ENCODE measurements at places on chromosomes 7 and 10.

GRCh38 chr10:61124756-61125530 is 181.0 kb upstream of the RHOBTB1 start:
- DNase-seq: no peak

DNA sequence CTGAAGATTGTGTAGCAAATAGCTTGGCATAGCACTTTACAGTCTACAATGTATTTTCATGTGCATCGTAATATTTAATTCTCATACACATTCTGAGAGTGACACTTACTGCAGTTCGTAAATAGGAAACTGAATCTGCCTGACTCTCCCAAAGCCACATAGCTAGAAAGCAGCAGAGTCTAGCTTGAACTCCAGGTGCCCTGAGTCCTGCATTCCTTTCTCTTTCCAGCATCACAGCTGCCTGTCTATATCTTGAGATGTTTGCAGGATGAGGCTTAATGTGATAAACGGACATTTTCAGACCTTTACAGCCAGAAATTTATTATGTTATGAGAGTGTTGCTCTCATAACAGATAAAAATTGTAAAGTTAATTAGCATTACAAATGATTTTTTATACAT is 132.9 kb upstream of the PLXDC2 start:
- no peak for DNase-seq

DNA sequence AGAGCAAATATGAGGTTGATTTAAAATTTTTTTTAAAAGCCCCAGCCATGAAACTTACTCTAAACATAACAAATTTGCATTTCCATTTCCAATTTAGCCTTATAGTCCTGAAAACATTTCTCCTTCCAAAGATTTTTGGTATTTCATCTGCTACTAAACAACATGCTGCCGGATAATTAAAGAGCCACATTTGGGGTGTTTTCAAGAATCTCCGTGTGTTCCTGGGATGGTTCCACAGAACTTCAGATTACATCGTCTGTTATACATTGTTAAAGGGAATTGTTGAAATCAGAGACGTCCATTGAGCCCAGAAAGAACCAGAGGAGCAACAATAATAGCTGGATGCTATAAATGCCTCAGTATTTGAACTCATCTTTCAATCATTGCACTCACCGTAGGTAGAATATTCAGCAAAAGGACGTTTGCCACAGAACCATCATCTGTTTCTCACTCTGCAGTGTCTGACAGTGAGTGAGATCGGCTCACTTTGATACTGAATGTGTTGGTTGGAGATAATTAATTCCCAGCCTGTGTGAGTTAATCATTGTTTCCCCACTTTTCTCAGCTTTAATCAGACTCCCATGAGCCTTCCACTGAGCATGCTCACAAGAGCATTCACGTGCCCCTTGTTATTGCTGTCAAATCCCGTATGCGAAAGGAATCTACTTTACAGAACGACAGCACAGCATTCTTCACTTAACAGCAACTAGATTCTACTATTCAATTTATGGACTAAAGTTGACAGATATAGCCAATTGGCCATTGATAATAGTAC is 128.4 kb upstream of the PALS2 start:
- no peak for DNase-seq

DNA sequence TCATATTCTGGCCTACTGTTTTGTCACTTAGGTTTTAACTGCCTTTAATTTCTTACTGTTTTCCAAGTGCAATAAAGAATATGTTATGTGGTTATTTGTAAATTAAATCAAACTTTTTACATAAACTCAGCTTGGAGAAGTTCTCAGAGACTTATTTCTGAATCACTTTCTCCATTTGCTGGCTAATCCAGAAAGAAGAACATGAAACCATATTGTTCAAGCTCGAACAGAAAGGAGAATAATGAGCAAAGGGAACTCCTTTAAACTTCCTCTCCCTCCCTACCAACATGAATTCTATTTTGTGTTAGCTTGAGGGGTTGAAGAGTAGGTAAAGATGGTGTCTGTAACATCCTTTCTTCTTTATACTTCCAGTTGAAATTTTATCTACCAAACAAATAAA is 52.3 kb downstream of the SHTN1 start:
- DNase-seq: no peak

DNA sequence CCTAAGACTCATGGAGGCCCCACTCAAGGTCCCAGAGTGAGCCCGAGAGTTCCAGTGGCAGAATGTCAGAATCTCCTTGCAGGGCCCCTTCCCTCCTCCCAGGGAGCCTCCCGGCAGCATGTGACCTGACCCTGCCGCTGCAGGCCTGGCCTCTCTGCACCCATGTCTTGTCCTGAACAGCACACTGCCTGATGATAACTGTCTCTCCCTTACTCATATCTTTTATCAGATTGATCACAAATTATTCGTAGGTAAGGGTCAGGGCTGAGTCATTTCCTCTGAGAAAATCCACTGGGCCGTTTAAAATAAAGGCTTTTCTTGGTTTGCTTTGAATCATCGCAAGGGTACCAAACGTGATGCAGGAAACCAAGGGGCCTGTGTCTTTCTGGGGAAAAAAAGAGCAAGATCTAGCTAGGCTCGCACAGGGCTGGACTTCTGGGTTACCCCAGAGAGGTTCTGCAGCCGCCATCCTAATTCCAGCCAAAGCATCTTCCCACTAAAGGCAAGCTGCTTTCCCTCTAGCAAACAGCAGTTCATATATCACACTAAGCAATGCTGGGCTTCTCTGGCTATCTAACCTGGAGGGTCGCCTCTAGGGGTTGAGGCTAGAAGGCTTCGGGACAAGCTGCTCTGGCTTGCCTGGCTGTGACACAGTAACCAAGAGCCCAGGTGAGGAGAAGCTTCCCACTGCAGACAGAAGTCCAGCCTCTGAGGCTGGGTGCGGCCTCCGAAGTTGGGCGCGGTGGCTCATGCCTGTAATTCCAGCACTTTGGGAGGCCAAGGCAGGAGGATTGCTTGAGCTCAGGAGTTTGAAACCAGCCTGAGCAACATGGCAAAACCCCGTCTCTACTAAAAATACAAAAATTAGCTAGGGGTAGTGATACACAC is 104.9 kb downstream of the SPDYE5 start:
- no peak for DNase-seq

GRCh38 chr10:8581521-8582225 is 527.2 kb downstream of the GATA3 start:
- DNase-seq: no peak

DNA sequence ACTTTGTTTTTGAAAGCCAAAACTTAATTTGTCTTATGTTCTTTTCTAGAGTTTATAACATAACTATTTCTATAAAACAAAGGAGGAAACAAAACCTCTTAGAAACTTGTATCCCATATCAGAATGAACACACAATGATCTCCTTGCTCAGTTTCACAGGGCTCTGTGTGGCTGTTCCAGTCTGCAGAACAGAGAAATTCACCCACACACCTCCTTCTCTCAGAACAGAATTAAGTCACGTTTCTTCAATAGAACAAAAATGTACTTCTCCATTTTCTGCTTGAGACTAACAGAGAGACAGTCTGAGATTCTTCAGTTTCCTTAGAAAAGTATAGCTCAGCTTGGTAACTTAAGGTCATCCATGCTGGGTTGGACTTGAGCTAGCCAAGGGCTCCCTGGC is 15.8 kb upstream of the DOCK1 start:
- DNase-seq: no peak

DNA sequence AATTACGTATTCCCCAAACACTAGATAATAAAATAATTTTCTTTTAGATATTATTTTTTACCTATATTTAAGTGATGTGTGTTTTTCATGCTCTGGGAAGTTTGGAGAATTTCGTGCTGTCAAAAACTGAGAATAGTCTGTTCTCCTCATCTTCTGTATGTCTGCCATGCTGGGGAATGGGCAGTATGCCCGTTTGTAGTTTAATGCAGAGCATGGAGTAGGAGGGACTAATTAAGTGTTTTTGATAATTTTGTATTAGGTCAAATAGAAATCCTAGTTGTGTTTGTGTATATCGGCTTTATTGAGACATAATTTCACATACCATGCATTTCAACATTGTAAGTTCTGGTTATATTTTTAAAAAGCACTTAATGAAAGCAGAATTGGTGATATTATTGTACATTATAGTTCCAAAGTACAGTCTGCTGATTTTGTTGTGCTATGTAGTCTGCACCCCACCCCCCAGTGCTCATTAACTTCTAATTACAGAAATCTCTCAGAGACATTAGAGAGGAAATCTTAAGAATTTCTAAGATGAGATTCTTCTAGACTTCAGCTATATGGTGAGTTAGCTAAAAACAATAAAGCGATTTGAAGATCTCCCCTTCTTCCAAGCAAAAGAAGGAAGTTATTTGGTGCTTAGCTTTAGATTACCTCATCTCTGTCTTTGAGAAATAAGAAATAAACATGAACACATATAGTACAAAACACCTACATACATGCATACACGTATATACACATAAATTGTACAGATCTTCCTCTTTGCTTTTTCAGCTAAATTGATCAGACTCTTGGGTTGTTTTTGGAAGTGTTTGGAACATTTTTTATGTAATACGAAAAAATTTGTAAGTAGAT is 22.2 kb downstream of the ZRANB1 start:
- DNase-seq: no peak
